ENCODE measurements at places on chromosomes 2 and 18.

- no peak for DNase-seq
Observed at GRCh38 chr18:10846657-10847407, 302.5 kb downstream of the PIEZO2 start.

- no peak for DNase-seq
Observed at GRCh38 chr2:121735518-121736074, 1.1 kb downstream of the NIFK start.

GRCh38 chr2:2942906-2943305 is 434.7 kb downstream of the EIPR1 start:
- no peak for DNase-seq

DNA sequence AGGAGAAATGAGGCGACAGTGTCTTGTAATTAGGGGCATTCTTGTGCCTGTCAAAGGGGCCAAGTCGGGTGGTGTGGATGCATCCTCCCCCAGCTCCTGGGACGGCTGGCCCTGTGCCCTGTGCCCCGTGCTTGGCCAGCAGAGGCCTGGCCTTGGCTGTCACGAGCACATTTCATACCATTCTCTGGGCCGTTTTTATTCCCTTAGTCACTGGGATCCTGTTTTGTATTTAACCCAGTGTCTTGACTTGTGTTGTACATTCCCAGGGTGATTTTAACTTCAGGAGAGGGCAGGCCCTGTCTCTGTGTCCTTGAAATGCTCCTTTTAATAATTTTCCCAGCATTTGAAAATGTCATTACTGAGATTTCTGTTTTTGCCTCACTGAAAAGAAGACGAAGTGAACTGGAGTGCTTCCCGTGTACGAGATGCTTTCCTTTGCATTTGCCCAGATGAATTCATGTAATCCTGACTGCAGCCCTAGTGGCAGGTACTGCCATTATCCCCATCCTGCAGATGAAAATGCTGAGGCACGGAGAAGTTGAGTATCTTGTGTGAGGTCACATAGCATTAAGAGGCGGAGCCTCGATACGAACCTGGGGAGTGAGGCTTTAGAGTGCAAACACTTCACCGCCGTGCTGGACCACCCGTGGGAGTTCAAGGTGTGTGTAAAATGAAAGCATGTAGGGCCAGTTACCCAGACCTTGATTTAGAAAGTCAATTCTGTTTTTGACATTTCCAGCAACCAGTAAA is 57.0 kb downstream of the SH3RF3 start:
- DNase-seq, result no peak

- DNase-seq, result no peak
Observed at GRCh38 chr2:128414351-128414750, 95.7 kb upstream of the HS6ST1 start.

DNA sequence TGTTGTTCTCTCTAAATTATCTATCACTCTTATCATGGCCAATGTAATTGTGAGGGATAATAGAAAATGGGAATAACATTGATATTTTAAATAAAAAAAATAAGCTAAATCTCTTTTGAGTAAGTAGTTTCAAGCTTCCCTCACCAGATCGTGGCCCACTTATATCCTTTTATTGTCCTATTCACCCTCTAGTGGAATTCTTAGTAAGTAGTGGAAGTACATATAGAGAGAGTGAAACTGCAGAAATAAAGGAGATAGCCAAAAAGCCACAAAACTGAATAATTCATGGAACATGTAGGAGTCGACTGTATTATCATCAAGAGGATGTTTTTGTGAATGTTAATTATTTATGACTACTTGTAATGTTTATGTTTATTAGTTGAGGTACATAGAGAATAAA is 66.1 kb upstream of the DTNA start:
- no peak for DNase-seq

DNA sequence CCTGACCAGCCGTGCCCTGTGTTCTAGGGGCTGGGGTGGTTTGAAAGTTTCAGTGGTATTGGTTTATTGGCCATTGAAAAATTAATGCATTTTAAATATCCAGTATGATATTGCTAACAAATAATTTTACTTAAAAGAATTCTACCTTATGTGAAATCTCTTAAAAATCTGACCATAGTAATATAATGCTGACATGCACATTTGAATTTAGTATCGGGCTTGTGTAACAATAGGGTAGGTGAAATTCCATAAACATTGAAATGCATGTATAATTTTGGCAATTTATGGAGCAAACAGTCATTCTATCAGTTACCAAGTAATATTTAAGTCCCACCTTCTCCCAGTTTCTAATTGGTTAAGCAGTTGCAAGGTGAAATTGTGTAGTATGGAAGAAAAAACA is 170.5 kb downstream of the DCDC2C start:
- no peak for DNase-seq

- no peak for DNase-seq
Observed at GRCh38 chr18:9557250-9557943, 57.0 kb downstream of the PPP4R1 start.

- no peak for DNase-seq
Observed at GRCh38 chr18:48913201-48913600, 37.6 kb downstream of the SMAD7 start.

DNA sequence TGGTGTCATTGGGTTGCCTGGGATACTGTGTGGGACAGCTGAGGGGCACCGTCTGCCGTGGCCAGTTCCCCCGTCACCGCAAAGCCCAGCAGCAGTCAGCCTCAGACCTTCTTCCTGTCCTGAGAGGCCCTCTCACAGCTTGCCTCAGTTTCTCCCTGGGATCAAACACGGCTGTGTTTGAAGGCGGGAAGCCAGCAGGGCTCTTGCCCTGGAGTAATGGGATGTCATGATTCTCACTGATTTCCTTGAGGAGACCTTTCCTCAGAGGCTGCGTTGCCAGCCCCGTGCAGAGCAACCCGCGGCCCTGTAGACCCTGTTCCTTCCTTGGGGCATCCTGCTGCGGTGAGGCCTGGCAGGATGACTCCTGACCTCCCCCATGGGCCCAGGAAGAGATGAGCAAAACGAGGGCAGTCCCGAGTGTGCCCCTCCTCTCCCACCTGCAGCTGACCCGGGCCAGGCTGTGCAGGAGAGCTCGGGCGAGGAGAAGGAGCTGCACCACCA is 13.9 kb upstream of the NFATC1 start:
- DNase-seq, result no peak

- DNase-seq, result no peak
Observed at GRCh38 chr18:1653873-1654272, 749.2 kb downstream of the ADCYAP1 start.

GRCh38 chr18:2939317-2939716 is 73.6 kb downstream of the LPIN2 start:
- DNase-seq, result no peak

DNA sequence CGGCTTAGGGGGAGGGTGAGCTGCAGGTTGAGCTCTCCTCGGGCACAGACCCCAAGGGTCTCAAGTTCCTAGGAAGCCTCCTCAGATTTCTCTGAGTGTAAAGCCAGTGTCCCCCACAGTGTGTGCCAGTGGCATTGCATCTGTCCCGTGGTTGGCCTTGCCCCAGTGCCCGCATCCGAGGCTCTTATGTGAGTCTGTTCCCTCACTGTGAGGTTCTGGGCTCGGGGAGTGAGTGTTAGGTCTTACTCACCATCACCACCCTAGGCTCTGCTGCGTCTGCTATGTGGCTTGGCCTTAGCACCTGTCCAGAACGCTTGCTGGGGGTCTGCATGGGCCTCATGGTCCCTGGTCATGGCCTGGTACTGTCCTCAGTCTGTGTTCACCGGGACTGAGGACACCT is 88.7 kb upstream of the PXDN start:
- DNase-seq, result no peak

DNA sequence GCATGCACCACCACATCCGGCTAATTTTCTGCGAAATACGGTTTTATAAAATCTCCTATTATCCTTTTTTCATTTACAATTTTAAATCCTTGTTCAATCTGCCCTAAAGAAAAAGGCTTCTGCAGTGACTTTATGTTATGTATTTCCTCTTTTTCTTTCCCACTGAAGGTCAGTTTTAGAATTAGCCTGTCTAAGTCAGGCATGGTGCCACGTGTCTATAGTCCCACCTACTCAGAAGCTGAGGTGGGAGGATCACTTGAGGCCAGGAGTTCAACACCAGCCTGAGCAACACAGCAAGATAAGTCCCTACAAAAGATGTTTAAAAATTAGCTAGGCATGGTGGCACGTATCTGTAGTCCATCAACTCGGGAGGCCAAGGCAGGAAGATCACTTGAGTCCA is 39.8 kb upstream of the TNFRSF11A start:
- no peak for DNase-seq

GRCh38 chr2:239095460-239096081 is 247.7 kb downstream of the TWIST2 start:
- DNase-seq, result no peak

GRCh38 chr2:120174963-120175581 is 48.1 kb downstream of the TMEM185B start:
- DNase-seq, result peak; percentile 43

GRCh38 chr2:26492749-26493515 is 15.0 kb upstream of the OTOF start:
- DNase-seq, result no peak

DNA sequence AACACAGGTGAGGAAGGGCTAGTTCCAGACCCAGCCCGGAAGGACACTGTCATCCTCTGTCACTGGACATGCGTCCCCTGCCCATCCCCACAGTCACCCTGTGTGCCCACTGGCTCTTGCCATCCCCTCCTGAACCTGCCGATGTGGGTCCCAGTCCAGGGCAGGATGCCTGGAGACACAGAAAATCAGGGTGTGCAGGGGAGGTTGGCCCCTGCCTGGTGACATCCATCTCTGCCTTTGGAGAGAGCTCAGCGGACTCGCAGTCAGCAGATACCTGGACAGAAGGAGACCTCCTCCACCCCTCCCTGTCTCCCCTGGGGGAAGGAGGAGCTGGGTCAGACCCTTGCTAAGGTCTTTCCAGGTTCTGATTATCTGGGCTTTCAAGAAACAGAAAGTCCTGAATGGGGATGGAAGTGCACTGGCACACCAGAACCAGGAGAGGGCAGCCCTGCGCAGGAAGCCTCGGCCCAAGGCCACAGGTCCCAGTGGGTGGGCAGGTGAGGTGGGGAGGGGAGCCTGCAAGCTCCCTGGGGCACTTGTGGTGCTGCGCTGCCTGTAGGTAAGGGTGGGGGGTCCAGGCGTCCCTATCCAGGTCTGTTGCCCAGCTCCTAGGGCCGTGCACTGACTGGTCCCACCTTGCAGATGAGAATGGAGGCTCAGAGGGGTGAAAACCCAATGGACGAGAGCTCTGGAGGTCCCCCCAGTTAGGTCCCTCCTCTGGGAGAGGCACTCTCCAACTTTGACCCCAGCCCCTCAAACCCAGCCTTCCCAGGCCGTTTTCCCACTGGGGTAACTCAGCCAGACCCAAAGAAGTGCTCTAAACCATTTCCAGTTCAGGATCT is 9.7 kb upstream of the OTOS start:
- no peak for DNase-seq

- no peak for DNase-seq
Observed at GRCh38 chr2:144211826-144212225, 308.1 kb downstream of the ZEB2 start.

GRCh38 chr2:185638771-185639170 is 99.8 kb upstream of the FSIP2 start:
- DNase-seq, result no peak

- no peak for DNase-seq
Observed at GRCh38 chr18:9434122-9434701, 41.1 kb upstream of the RALBP1 start.

- DNase-seq, result no peak
Observed at GRCh38 chr2:101879466-101879865, 112.3 kb upstream of the IL1R2 start.

DNA sequence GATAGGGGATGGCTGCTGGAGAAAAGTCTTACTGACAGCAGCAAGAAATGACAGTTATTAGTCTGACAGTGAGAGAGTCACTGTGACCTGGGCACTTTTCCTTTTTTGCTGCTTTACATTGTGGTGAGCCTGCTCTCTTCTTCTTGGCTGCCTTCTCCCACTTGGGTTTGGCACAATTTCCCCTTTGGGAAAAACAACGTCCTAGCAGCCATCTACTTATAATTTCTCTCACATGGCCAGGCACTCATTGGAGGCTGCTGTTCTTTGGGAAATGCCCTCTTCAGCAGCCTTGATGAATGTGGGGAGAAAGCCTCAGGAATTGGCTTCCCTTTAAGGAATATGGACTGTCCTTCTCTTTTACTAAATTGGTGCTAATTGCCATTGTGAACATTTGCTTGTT is 60.4 kb upstream of the SLC1A4 start:
- no peak for DNase-seq

GRCh38 chr18:389658-390357 is 110.7 kb downstream of the COLEC12 start:
- DNase-seq, result no peak

GRCh38 chr2:240731178-240731545 is 39.5 kb downstream of the AQP12A start:
- DNase-seq, result no peak

DNA sequence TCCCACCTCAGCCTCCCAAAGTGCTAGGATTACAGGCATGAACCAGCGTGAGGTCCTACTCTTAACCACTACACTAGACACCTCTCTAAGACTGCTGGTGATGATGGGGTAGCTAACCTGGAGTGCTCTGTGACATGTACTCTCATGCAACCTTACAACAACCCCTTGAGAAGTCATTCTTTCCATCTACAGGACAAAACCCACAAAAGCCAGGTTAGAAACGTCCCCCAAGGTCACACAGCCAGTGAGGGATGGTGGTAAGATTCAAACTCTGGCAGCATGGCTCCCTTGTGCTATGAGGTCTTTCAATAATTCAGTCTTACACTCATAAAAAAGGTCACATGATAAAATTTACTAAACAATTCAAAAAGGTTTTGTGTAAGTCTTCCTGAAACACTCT is 94.8 kb upstream of the SERTAD2 start:
- DNase-seq, result no peak

DNA sequence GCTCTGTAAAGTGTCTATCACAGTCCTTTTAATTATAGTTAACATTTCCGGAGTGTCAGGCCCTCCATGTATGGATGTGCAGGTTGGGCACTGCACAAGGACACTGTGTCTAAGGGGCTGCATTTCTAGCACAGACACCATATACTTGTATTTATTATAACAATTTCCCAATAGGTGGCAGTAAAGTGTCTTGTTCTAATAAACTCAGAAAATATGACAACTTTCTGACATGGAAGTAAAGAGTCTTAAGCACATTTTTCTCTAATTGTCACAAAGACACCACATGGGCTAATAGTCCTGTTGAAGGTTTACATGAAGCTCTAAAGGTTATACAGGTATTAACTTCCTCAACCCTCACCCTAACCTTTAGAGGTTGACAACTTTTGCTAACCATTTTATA is 156.6 kb downstream of the DYSF start:
- DNase-seq, result peak; percentile 34

GRCh38 chr2:241461693-241462677 is 46.4 kb downstream of the STK25 start:
- DNase-seq, result no peak

- peak; percentile 33 for DNase-seq
Observed at GRCh38 chr2:45992021-45992740, 305.0 kb upstream of the EPAS1 start.

GRCh38 chr2:68100189-68100588 is 37.4 kb upstream of the C1D start:
- no peak for DNase-seq

GRCh38 chr18:24019641-24020331 is 5.2 kb downstream of the TTC39C start:
- no peak for DNase-seq

Data from fibroblast of skin of left quadriceps (primary cell).